SIG-M5 (cell line): ENCODE measurements at places on chromosomes 7 and 10.

- no peak for DNase-seq
These were observed 94.8 kb downstream of the AUTS2 start for GRCh38 chr7:69693042-69693441.

DNA sequence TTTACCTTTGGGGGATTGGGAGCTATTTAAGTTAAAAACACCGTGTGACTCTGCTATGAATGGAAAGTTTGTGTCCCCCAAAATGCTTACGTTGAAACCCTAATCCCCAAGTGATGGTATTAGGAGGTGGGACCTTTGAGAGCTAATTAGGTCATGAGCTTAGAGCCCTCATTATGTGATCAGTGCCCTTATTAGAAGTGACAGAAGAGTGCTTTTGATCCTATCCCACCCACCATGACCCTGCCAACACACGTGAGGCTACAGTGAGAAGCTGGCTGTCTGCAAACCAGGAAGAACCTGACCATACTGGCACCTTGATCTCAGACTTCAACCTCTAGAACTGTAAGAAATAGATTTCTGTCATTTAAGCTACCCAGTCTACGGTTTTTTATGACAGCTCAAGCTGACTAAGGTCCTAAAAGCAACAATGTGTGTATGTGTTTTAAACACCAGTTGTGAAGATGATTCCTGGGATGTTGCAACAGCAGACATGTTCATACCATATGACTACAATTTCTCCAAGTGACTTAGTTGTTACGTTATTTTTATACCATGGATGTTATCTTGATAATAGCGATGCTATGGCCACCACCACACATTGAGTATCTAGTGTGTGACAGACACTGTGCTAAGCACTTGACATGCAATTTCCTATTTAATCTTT, 124.4 kb downstream of the PIP4K2A start:
- no peak for DNase-seq

DNA sequence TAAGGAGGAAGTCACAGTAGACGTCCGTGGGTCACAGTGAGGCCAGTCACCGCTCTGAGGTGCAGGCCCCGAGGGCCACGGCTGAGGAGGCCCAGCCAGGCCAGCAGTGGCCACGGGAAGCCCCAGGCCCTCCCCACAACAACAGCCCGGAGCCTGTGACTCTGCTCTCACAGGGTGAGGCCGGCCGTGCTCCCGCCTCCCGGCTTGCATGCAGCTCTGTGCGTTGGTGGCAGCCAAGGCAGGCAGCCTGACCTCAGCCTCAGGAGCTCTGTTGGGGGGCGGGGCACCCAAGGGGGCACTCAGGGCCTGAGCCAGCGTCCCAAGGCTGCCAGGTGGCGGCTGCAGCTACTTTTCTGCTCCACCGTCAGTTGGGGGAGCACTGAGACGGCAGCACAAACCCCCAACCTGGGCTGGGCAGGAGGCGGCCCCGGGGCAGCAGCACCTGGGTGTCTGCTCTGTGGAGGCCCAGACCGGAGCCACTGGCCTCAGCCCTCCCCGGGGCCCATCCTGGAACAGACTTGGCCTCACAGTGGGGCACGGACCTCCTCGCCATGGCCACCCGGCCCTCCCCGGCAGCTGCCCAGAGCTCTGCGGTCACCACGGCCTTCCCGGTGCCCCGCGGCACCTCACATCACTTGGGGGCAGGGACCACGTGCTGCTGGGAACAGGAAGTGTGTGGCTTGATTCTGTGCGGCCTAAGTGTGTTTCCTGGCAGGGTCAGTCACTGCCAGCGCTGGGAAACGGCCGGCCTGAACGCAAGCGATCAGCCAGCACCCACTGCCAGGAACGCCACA, 13.3 kb downstream of the CYP2W1 start:
- DNase-seq = no peak

GRCh38 chr7:53756946-53757345, 721.5 kb downstream of the POM121L12 start:
- no peak for DNase-seq

DNA sequence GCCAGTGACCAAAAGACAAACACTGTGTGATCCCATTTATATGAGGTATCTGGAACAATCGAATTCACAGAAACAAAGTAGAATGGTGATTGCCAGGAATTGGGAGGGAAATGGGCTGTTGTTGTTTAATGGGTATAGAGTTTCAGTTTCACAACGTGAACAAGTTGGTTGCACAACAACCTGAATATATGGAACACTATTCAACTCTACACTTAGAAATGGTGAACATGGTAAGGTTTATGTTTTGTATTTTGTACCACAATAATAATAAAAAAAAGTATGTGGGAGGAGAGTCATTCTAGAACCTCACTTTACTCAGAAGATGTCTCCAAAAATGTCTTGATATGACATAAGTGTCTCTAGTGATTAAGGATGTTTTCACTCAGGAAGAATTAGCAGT, 85.2 kb upstream of the SGCE start:
- no peak for DNase-seq

DNA sequence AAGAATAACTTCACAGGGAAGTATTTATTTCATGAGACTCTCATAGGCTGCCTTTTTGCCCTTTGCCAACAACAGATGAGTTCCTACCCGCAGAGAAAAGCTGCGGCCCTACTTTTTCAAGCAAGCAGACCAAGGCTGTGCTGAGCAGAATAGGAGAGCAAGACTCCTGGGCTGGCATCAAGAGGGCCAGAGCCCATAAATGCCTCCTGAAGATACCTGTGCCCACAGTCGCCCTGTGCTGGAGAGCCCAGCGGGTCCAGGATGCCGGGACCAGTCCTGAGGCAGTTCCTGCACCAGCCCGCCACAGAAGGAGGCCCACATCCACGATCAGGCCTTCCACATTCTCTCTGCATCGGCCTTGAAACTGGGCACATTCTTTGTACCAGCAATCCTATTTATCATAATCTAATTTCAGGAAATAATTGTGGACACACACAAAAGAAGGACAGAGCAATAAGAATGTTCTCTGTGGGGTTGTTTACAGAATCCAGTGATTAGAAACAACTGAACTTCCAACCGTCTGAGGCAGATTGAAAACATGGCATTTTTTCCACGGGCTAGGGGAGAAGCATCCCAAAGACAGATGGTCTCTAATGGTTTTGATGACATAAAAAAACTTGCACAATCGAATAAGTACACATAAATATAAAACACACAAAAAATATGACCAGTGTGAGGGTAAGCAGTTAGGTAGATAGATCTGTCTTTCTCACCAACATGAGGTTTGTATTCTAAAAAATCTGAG, 95.6 kb downstream of the CPXM2 start:
- no peak for DNase-seq

DNA sequence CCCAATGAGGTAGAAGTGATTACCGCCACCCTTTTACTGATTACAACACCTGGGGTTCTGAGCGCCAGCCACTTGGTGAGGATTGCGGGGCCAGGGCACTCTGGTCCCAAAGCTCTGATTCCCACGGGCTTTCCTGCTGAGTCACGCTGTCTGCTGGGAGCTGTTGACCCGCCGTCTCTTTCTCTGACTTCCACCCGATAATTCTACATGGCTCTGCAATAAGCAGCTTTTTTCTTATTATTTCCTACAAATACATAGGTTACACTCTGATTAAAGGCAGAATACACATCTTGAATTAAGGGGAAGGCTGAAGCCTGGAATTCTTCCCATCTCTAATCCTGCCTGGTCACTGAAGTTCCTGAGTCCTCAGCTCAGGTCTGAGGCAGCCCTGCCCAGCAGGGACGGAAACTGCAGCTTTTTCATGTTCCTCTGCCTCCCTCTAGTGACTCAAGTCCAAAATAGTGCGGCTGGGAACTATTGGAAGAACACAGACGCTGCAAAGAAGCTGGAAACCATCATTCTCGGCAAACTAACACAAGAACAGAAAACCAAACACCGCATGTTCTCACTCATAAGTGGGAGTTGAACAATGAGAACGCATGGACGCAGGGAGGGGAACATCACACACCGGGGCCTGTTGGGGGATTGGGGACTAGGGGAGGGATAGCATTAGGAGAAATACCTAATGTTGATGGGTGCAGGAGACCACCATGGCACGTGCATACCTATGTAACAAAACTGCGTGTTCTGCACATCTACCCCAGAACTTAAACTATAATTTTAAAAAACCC, 178.3 kb downstream of the PRKCQ start:
- DNase-seq = no peak

DNA sequence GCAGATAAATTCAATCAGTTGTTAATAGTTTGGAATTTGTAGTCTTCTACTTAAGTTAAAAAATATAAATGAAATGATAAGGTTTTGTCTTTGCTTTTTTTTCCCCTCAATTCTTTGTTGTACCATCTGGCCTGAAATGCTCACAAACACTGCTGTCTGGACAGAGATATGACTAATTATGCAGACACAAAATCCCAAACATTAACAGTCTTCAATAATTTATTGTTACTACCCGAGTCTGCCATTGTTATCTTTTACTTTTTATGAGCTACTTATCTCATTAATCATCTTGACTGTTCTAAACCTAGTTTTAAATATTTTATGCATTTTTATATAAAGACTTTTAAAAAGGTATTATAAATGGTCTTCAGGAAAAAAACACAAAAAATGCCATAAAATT, 64.7 kb upstream of the THSD7A start:
- no peak for DNase-seq

DNA sequence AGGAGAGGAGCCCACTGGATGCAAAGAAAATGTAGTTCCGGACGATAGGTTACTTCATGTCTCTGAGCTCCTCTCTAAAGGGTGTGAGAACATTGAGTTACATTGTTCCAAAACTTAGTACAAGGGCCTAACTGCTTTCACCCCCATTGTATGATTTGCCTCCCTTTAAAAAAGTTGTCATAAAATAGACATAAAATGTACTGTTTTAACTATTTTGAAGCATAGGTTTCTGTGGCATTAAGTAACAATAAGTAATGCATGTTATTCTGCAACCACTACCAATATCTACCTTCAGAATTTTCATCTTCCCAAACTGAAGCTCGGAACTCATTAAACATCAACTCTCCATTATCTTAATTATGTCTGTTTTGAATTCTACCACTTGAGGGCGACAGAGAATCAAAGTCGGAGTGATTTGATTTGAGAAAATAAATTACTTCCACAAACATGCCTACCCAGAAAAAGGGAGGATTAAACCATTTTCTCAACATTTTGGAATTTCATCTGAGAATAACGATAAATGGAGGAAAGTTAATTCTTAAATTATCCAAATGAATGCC, 2.7 kb downstream of the IGFBP1 start:
- DNase-seq = no peak

GRCh38 chr7:155576900-155577508, 30.6 kb upstream of the CNPY1 start:
- DNase-seq = no peak

DNA sequence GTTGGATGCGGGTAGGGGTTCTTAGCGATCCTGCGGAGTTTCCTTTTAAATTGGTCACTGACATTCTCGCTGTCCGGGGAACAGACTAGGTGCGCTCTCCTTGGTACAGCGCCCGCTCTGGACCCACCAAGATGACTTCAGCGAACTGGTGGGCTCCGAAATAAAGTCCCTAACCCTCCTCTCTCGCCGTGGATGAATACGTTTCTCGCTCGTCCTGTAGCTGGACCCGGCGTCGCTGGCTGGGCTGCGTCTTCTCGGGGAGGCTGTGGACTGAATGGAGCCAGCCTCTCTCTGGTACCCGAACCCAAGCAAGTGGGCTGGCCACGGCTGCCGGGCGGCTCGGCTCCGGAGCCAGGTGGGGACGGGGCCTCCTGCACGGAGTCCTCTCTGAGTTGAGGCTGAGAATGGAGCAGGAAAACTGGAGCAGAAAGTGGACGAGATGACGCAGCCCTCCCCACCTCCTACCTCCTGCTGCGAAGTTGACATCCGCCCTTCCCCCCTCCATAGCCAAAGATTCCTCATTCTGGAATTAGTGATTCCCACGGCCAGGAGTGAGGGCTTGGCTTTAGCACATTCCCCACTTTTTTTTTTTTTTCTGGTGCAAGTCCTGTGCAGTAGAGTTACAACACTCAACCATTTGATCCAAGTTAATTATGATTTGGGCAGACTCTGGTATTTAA, 1.5 kb downstream of the UNC5B start:
- no peak for DNase-seq

DNA sequence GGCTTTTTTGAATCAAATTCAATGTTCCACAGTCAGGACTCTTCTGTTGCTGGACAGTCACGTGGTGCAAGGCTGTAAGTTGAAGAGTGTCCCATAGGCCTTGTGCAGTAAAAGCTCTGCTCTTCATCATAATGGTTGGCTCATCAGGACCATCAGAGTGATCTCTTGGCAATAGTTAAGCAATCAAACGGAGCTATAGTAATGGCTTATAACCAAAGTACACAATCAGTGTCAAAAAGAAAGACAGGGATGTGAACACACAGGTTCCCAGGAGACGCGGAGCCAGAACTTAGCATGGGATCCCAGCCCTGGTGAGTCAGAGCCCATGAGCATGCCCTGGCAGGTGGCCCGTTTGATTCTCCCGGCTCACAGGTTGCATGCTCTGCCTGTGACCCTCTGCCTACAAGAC, 10.8 kb upstream of the GPNMB start:
- no peak for DNase-seq
